ENCODE measurements at places on chromosomes 13 and 19.

- DNase-seq: no peak
These were observed 14.0 kb downstream of the PDX1 start for GRCh38 chr13:27933580-27934328.

DNA sequence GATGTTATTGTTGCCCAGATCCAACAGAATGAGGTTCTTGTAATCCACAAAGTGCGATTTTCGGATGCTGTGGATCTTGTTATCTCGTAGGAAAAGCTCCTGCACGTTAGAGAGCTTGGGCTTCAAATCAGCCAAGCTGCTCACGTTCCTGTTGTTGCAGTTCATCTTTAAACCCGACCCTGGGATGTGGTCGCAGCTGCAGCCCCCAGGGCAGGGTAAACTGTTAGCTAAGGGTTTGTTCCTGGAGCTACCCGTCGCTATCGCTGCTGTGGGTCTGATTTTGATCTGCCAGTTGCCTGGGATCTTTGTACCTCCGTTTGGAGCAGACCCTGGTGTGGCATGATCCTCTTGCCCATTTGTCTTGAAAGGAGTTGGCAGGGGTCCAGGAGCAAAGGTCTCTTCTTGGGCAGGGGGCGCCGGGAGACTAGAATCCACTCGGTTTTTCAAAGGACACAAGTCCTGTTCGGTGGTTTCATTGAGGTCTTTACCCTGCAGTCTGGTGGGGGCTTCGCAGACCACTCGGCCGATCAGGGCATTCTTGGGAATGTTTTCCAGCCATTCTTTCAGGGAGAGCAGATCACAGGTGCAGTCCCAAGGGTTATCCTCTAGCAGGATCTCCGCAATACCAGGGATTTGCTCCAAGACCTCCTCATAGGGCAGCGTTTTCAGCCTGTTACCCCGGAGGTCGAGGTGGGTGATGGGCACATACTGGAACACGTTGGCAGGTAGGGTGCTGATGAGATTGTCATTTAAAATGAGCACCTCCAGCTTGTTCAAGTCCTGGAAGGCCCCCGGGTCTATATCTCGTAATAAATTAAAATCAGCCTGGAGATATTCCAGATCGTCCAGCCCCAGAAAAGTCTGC, 1.8 kb downstream of the SLITRK1 start:
- no peak for DNase-seq

GRCh38 chr19:19447536-19448237, 42.2 kb downstream of the GATAD2A start:
- no peak for DNase-seq

GRCh38 chr19:10811391-10812111, 24.5 kb downstream of the TMED1 start:
- no peak for DNase-seq

- no peak for DNase-seq
These were observed 112.4 kb downstream of the NUFIP1 start for GRCh38 chr13:44876782-44877324.

DNA sequence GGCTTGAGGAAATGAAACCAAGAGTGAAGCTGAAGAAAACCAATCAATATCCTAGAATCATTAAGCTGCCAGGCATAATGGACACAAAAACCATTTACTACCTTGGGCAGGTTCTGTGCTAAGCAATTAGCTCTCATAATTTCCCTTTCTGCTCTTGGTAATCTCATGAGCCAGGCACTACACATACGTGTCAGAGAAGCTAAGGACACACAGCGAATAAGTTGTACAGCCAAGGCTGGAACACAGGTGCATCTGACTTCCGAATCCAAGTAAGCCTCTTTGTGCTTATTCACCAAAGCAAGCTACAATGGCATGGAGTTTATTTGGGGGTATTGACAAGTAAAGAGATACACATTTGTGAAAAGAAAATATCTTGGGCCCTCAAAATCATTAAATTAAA, 1343.9 kb upstream of the MIR17HG start:
- DNase-seq: no peak

DNA sequence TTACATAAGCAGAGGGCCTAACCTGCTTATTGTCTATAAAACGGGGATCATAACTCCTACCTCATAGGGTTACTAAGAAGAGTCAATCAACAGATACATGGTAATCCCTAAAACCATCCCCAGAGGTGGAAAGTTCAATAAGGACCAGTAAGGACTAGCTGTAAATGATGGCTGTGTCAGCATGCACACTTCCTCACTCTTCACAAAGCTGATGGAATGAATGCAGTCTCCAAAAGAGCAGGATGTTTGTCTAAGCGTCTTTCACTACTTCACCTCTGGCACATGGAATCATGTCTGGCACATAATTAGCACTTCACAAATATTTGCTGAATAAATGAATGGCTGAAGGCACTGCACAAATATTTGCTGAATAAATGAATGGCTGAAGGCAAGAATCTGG, 134.2 kb downstream of the MIPEP start:
- DNase-seq: no peak

DNA sequence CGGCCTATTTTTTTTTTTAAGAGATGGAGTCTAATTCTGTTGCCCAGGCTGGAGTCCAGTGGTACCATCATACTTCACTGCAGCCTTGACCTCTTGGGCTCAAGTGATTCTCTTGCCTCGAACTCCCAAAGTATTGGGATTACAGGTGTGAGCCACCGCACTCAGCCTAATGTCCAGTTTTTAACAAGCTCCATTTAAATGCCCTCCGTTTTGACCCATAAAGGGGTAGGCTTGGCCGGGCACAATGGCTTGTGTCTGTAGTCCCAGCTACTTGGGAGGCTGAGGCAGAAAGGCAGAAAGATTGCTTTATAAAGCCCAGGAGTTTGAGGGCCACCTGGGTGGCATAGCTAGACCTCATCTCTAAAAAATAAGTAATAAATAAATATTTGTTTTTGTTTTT, 11.8 kb downstream of the LDLR start:
- no peak for DNase-seq
